Stimulated activated CD4-positive, alpha-beta T cell treated with anti-CD3 and anti-CD28 coated beads, Interleukin-2, amount 100 ng/mL, for 4 hours (primary cell): ENCODE measurements at places on chromosomes 3 and 15.

GRCh38 chr3:144058713-144059112, 87.1 kb downstream of the DIPK2A start:
- no peak for DNase-seq

- DNase-seq = no peak
Measured at GRCh38 chr3:114669614-114670013, 375.8 kb downstream of the TIGIT start.

DNA sequence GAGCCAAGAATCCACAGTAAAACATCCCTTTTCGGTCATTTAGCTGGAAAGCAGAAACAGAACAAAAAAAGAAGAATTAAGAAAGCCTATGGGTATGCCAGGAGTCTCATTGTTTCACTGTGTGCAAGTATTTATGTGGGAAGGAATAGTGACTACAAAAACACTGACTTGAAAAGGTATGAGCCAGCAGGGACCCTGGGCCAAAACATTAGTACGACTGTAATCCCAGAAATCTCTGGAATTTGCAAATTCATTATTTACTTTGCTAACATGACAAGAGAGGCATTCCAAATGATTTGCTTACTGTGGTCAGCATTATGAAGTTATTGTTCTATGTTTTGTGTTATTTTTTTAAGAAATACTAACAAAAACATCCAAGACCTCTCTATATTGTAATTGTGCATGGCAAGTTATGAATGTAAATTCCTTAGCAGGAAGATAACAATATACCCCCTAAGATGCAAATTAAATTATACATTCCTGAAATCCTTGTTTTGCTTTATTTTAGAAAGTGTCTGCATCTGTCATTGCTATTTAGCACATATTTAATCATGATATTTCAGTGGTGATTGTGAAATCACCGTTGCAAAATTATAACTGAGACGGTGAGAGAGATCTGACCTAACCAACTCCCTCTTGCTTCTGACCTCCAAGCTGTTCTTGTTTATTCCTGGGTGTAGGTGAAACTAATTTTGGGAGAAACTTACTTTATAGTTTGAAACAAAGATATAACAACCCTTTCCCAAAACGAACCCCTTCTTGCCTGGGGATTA, 299.2 kb downstream of the ZPLD1 start:
- DNase-seq = no peak

DNA sequence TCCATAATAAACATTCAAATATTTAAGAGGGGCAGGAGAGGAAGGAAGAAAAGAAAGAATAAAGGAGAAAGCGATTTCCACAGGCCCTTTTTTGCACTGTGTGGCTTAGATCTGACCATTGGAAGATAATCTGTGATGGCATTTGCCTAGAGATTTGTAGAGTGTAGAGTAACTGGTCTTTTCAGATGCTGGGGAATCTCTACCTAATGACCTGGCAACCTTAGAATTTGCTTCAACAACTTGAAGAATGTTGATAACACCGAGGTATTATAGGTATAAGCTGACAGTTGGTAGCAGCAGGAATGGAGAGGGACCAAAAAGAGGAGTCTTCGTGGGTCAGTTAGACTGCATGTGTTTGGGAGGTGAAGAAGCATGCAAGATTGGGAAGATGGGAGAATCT, 20.9 kb upstream of the AVEN start:
- no peak for DNase-seq
